Stomach (tissue), 19 donors: ENCODE measurements at places on chromosomes 7 and 10. TPM values are rescaled to one million over a fixed set of nuclear protein-coding genes. Genes with fewer than 3 reads are reported as not detected.

Gene GPC2
- 4.9 TPM for total RNA-seq

Gene TMEM26
- total RNA-seq = 7.0 TPM

Gene BMPER
- 9.5 TPM for total RNA-seq

Gene MRPS16
- total RNA-seq = 6.4 TPM

Gene FOXI2
- not detected for total RNA-seq

Gene OR6V1
- not detected for total RNA-seq

Gene HBP1
- total RNA-seq = 91.3 TPM

Gene HKDC1
- total RNA-seq = 5.8 TPM

Gene TRIM8
- 58.9 TPM for total RNA-seq

Gene SPRN
- total RNA-seq = not detected

Gene CHAT
- not detected for total RNA-seq

Gene NUTM2E
- total RNA-seq = not detected

Gene GDF10
- total RNA-seq = not detected

GRCh38 chr10:53990799-53991238 is 810.2 kb downstream of the PCDH15 start:
- H3K36me3 ChIP-seq = no peaks in the 10 kb centered on the region
- no peak overlapping the region for H3K27ac ChIP-seq
- no peak for DNase-seq
- no peaks in the 10 kb centered on the region for H3K27me3 ChIP-seq
- H3K4me1 ChIP-seq = no peaks in the 10 kb centered on the region

DNA sequence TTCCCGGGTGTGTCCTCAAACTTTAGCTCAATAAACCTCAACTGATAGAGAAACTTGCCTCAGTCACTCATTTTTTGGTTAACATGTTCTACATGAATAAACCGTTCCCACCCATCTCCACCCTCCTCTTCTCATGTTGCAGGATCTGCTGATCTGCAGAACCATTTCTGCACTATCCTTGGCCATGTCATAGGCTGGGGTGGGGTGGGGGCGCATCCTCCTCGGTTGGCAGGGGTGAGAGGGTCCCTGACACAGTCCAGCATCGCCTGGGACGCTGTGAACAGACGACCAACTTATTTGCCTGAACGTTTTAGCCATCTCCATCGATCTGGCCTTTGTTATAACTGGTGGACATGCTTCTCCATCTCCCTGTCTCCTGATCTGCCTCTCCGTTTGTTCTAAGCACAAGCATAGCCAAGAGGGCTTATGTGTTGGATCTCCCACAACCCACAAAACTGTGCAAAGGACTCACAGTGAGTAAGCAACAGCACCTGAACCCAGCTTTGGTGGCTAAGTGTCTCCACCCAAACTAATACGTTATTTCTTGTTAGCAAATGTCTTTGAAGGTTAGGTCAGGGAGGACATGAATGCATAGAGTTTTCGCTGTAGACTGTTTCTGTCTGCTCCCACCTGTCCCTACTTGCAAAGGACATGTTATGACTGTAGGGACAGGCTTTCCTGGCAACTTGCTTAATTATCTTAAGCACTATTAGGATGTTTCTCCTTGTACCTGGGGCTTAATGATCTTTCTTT is 51.7 kb downstream of the PRKCQ start:
- H3K4me3 ChIP-seq = no peak overlapping the region
- no peaks in the 10 kb centered on the region for H3K36me3 ChIP-seq
- no peak for DNase-seq
- no peaks in the 10 kb centered on the region for H3K27me3 ChIP-seq
- no peak overlapping the region for H3K27ac ChIP-seq
- no peaks in the 10 kb centered on the region for H3K4me1 ChIP-seq

- H3K4me3 ChIP-seq = no peak overlapping the region
- H3K27ac ChIP-seq = peak overlapping the region; percentile 58
- no peaks in the 10 kb centered on the region for H3K36me3 ChIP-seq
Observed at GRCh38 chr7:75711656-75712514, 26.9 kb downstream of the HIP1 start.

GRCh38 chr10:972763-973162 is 15.5 kb upstream of the GTPBP4 start:
- no peak overlapping the region for H3K4me3 ChIP-seq
- no peaks in the 10 kb centered on the region for H3K27me3 ChIP-seq
- no peak for DNase-seq
- H3K36me3 ChIP-seq = no peaks in the 10 kb centered on the region

DNA sequence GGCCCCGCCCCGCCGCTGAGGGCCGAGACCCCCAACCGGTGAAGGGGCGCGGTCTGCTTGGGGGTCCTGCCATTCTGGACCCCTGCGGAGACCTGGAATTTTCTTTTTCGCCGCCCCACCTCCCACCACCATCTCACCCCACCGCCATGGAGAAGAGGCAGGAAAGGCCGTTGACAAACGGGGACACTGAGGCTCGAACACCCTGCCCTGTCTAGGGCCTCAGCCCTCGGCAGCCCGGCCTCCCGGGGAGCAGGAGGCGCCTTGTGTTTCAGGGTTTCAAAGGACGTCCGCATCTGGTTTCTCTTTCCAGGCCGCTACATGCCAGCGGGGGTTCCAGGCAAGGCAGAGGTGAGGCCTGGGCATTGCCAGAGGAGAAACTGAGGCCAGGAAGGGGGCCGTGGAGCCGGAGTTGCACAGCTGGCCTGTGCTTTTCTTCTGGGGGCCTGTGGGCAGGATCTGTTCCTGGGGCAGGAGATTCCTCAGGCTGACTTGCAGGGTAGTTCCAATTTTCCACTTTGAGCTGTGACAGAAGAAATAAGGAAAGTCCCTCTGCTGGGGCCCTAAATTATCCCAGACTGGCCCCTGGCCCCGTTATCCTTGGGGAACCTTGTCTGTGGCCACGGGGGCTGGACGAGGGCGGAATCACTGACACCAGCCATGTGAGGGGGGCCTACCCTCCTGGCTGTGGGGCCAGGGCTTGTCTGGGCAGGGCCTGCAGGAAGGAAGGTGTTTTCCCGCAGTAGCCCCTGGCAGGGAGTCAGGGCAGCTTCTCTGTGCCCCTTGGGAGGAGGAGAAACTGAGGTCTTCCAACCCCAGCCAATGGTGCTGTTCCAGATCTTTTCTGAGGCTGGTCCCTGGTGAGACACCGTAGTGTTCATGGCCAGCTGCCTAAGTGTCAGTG is 900 bp upstream of the MICALL2 start:
- peak overlapping the region; percentile 88 for H3K27ac ChIP-seq
- DNase-seq = no peak
- H3K36me3 ChIP-seq = no peaks in the 10 kb centered on the region

GRCh38 chr7:100130608-100131453 is 4.1 kb downstream of the MBLAC1 start:
- H3K27ac ChIP-seq = no peak overlapping the region
- no peaks in the 10 kb centered on the region for H3K36me3 ChIP-seq
- H3K4me1 ChIP-seq = peaks cover 49% of the 10 kb centered on the region
- H3K27me3 ChIP-seq = no peaks in the 10 kb centered on the region

DNA sequence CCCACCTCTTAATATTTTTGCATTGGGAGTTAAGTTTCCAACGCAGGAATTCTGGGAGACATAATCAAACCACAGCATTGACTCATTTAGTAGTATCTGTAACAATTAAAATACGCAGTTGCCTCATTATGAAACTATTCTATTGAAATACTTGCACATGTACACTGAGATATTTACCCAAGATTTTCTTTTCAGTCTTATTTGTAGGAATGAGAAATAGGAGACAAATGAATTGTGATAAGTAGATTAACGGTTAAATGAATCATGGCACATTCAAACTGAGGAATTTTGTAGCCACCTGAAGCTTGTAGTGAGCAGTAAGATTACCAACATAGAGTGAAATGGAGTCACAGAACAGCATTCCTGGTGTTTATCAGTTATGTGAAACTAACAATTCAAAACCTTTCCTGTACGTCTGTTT is 18.1 kb downstream of the RP9 start:
- no peak overlapping the region for H3K27ac ChIP-seq
- H3K4me3 ChIP-seq = no peak overlapping the region
- H3K27me3 ChIP-seq = no peaks in the 10 kb centered on the region

DNA sequence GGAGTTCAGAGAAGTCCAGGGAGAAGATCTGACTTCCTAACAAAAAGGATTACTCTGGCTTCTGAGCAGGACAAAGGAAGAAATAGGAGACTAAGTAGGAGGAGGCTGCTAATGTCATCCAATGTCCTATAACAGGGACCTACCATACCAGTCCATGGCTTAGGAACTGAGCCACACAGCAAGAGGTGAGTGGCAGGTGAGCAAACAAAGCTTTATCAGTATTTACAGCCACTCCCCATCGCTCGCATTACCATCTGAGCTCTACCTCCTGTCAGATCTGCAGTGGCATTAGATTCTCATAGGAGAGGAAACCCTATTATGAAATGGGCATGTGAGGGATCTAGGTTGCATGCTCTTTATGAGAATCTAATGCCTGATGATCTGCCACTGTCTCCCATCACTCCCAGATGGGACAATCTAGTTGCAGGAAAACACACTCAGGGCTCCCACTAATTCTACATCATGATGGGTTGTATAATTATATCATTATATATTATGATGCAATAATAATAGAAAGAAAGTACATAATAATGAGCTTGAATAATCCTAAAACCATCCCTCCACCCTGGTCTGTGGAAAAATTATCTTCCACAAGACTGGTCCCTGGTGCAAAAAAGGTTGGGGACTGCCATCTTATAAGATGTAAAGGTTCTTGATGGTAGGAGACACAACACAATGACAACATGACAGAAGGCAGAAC is 487.4 kb downstream of the PLXDC2 start:
- H3K4me1 ChIP-seq = no peaks in the 10 kb centered on the region
- DNase-seq = no peak
- H3K36me3 ChIP-seq = no peaks in the 10 kb centered on the region
- H3K4me3 ChIP-seq = no peak overlapping the region
- no peaks in the 10 kb centered on the region for H3K27me3 ChIP-seq
- no peak overlapping the region for H3K27ac ChIP-seq

DNA sequence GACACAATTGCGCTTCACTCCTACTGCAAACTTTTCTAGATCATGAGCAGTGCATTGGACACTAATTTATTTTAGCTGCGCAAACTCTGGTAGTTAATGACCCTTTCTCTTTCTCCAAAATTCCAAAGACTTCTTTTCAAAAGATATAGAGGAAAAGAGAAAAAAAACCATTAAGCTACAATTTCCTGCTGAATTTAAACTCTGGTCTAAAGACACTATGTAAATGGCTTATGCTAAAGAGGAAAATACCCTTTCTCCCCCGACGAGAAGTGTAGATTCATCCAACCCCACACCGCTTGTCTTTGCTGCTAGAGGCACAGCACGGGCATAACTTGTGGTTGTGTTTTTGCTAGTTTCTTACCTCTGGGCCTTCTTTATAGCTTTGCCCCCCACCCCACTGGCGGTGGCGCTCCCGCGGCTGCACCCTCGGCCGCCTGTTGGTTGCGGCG is 84.1 kb downstream of the SNX10 start:
- no peak for DNase-seq
- H3K4me1 ChIP-seq = peaks cover 23% of the 10 kb centered on the region
- H3K4me3 ChIP-seq = peak overlapping the region; percentile 58
- no peaks in the 10 kb centered on the region for H3K36me3 ChIP-seq
- peak overlapping the region; percentile 63 for H3K27ac ChIP-seq

DNA sequence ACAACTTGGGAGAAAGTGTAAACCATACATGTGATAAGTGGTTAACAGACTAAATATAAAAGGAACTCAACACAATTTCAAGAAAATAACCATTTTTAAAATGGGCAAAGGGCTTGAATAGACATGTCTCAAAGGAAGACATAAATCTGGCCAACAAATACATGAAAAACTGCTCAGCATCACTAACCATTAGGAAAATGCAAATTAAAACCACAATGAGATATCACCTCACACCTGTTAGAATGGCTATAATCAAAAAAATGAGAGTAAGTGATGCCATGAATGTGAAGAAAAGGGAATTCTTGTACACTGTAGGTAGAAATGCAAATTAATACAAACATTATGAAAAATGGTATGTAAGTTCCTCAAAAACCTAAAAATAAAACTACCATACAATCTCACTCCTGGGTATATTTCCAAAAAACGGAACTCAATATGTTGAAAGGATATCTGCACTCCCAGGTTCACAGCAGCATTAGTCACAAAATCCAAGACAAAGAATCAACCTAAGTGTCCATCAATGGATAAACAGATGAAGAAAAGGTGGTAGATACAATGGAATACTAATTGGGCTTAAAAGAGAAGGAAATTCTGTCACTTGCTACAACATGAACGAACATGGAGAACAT is 5.6 kb downstream of the SNX13 start:
- peaks cover 25% of the 10 kb centered on the region for H3K4me1 ChIP-seq
- H3K36me3 ChIP-seq = no peaks in the 10 kb centered on the region
- H3K27me3 ChIP-seq = no peaks in the 10 kb centered on the region
- no peak overlapping the region for H3K4me3 ChIP-seq
- DNase-seq = no peak

GRCh38 chr10:71622154-71622526 is 97.4 kb downstream of the C10orf105 start:
- H3K4me1 ChIP-seq = peaks cover 37% of the 10 kb centered on the region
- no peak overlapping the region for H3K4me3 ChIP-seq
- no peak overlapping the region for H3K27ac ChIP-seq
- no peaks in the 10 kb centered on the region for H3K27me3 ChIP-seq
- DNase-seq = peak; percentile 72

- no peak for DNase-seq
- H3K4me3 ChIP-seq = no peak overlapping the region
- H3K27ac ChIP-seq = no peak overlapping the region
- H3K27me3 ChIP-seq = no peaks in the 10 kb centered on the region
Observed at GRCh38 chr7:37635346-37635745, 48.2 kb upstream of the GPR141 start.

DNA sequence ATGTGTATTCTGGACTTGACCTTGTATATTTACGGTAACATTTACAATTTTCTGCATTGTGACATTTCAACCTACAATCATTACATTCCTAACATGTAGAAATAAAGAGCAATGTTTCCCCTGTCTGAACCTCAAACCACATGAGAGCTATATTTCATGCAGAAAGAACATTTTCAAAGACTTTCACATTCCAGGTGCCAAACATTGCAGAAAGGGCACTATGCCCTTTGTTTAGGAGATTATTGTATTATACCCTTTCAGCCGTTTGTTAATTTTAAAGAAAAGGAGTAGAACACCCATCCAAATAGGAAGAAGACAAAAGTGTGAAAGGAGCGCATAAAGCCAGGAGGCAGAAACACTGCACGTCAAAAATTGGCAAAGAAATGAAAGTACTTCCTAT is 260.4 kb downstream of the RELN start:
- no peaks in the 10 kb centered on the region for H3K27me3 ChIP-seq
- H3K4me1 ChIP-seq = no peaks in the 10 kb centered on the region
- H3K4me3 ChIP-seq = no peak overlapping the region
- no peaks in the 10 kb centered on the region for H3K36me3 ChIP-seq
- no peak overlapping the region for H3K27ac ChIP-seq

DNA sequence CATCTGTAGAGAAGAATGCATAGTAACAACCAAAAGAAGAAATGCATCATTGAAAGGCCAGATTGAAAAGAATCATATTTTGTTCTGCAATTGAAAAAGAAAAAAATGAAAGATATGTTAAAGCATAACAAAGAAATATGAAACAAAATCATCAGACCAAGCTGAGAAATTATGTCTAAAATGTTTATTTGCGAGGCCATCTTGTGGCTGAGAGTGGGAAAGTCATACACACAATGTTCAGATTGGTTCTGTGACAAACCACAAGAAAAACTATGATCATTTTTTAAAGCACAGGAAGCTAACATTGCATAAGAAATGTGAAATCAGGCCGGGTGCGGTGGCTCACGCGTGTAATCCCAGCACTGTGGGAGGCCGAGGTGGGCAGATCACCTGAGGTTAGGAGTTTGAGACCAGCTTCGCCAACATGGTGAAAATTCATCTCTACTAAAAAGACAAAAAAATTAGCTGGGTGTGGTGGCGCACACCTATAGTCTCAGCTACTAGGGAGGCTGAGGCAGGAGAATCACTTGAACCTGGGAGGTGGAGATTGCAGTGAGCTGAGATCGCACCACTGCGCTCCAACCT is 36.6 kb downstream of the ABCB5 start:
- peak; percentile 38 for DNase-seq
- no peaks in the 10 kb centered on the region for H3K27me3 ChIP-seq
- no peaks in the 10 kb centered on the region for H3K4me1 ChIP-seq
- H3K27ac ChIP-seq = no peak overlapping the region
